ENCODE measurements at places on chromosomes 7 and 10. TPM values are rescaled to one million over a fixed set of nuclear protein-coding genes. Genes with fewer than 3 reads are reported as not detected.

The AS3MT gene
- 5.8 TPM for total RNA-seq

The CHN2 gene
- total RNA-seq = 29.7 TPM

The OPN1SW gene
- total RNA-seq = not detected

The CYP26C1 gene
- not detected for total RNA-seq

The SSC4D gene
- total RNA-seq = 2.8 TPM

The TRPV6 gene
- total RNA-seq = 0.19 TPM

The POLR2J2 gene
- 27.4 TPM for total RNA-seq

The HABP2 gene
- total RNA-seq = 0.88 TPM

GRCh38 chr7:149196151-149196704 is 882 bp downstream of the ZNF282 start:
- DNase-seq = no peak
- peaks cover 14% of the 10 kb centered on the region for H3K4me1 ChIP-seq
- H3K27ac ChIP-seq = peak overlapping the region; percentile 82
- peak overlapping the region; percentile 84 for H3K4me3 ChIP-seq
- no peaks in the 10 kb centered on the region for H3K36me3 ChIP-seq

DNA sequence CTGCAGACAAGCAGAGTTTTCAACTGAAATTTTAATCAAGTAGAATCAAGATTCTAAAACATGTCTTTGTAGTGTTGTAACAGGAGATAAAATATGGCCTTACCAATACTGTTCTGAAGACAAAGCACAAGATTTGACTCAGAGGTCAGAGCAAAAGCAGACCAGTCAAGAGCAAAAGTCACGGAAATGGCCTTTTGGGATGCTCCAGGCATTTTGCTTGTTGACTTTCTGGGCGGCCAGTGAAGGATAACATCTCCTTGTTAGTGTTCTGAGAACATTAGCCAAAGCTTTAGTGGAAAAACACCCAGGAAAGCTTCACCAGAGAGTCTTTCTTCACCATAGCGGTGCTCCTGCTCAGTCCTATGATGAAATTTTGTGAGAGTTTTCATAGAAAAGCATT is 590.6 kb downstream of the ARL4A start:
- no peak overlapping the region for H3K4me3 ChIP-seq
- no peak overlapping the region for H3K27ac ChIP-seq
- DNase-seq = no peak
- no peaks in the 10 kb centered on the region for H3K27me3 ChIP-seq

DNA sequence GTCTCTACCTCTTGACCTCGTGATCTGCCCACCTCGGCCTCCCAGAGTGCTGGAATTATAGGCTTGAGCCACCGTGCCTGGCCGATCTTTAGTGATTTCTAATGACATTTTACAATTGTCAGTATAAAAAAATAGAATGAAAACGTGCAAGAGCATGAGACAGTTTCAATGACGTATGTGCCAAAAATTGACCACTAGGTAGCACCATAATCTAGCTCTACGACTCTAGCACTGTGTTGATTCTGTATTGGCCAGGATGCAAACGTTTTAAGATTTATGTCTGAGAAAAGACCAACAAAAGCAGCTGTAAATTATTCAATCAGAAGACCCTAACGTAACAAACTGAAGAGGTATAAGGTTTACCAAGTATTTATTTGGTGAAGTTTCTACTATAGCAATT is 25.4 kb upstream of the EXOC6 start:
- H3K4me1 ChIP-seq = no peaks in the 10 kb centered on the region
- no peaks in the 10 kb centered on the region for H3K36me3 ChIP-seq
- no peak overlapping the region for H3K27ac ChIP-seq
- no peak overlapping the region for H3K4me3 ChIP-seq
- no peaks in the 10 kb centered on the region for H3K27me3 ChIP-seq

DNA sequence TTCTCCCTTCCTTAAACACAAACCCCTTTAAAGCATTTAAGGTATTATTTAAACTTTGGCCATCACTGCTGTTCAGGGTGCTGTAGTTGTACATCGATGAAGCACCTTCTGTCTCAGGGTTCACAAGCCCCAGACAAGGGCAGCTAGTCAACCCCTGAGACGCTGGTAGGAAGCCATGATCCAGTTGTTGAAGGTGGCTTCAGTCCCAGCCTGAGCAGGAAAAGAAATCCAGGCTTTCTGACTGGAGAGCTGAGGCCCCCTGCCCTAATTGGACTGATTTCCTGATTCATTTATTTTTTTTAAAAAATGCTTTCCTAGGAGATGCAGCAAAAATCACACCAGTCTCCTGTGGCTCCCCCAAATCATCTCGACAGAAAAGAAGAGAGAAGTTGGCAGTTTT is 15.8 kb downstream of the CPA1 start:
- H3K27me3 ChIP-seq = no peaks in the 10 kb centered on the region
- H3K27ac ChIP-seq = no peak overlapping the region
- DNase-seq = no peak
- no peaks in the 10 kb centered on the region for H3K36me3 ChIP-seq
- H3K4me3 ChIP-seq = no peak overlapping the region

- H3K36me3 ChIP-seq = no peaks in the 10 kb centered on the region
- H3K27ac ChIP-seq = no peak overlapping the region
- no peak for DNase-seq
- H3K4me1 ChIP-seq = no peaks in the 10 kb centered on the region
These were observed 262.1 kb downstream of the SKIDA1 start for GRCh38 chr10:21263263-21263803.

- peaks cover 6% of the 10 kb centered on the region for H3K4me1 ChIP-seq
- DNase-seq = peak; percentile 65
- peak overlapping the region; percentile 3 for H3K4me3 ChIP-seq
- H3K27ac ChIP-seq = peak overlapping the region; percentile 74
- no peaks in the 10 kb centered on the region for H3K36me3 ChIP-seq
These were observed 66.4 kb upstream of the STRIP2 start for GRCh38 chr7:129367700-129368388.

- no peaks in the 10 kb centered on the region for H3K27me3 ChIP-seq
- no peaks in the 10 kb centered on the region for H3K36me3 ChIP-seq
- no peak overlapping the region for H3K4me3 ChIP-seq
- H3K27ac ChIP-seq = no peak overlapping the region
- DNase-seq = no peak
These were observed 260.1 kb downstream of the SNX10 start for GRCh38 chr7:26551740-26552139.

DNA sequence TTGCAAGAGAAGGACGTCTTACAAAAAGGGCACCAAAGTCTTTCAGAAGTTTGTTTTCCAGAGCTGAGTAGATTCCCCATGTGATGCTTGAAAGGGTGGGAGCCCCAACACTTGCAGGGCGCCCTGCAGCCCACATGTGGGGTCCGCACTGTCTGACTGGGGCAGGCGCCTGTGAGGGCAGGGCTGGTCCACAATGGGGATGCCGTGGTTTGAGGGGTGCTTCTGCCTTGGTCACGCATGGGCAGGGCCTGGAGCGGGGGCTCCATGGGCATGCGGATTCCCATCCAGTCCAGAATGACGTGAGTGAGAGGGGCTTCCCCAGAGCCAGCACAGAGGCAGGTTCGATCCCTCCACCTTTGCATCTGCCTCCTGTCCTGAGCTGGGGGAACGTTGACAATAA is 101.5 kb upstream of the SHH start:
- no peak for DNase-seq
- H3K36me3 ChIP-seq = no peaks in the 10 kb centered on the region
- H3K4me1 ChIP-seq = no peaks in the 10 kb centered on the region
- H3K27me3 ChIP-seq = no peaks in the 10 kb centered on the region
- no peak overlapping the region for H3K27ac ChIP-seq
- H3K4me3 ChIP-seq = no peak overlapping the region

- no peak for DNase-seq
- H3K4me1 ChIP-seq = no peaks in the 10 kb centered on the region
- no peaks in the 10 kb centered on the region for H3K36me3 ChIP-seq
- no peak overlapping the region for H3K27ac ChIP-seq
- no peak overlapping the region for H3K4me3 ChIP-seq
- no peaks in the 10 kb centered on the region for H3K27me3 ChIP-seq
These were observed 6.3 kb upstream of the TBX20 start for GRCh38 chr7:35260246-35260645.

DNA sequence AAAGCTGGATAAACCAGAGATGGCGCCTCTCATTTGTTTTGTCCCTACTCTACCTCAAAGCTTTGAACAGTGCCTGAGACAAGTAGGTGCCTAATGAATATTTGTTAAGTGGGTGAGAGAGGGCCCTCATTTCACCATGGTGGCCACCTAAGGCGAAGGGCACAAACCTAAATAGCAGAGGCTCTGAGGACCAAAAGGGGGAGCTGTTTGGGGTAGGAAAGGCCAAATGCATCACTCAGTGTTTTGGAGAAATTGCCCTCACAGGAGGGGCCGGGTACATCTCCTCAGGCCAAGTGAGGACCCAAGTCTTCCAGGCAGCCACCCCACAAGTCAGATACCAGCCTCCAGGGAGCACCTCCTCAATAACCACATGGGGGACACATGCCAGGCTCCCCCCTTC is 14.0 kb downstream of the IMPDH1 start:
- no peak overlapping the region for H3K4me3 ChIP-seq
- no peaks in the 10 kb centered on the region for H3K36me3 ChIP-seq
- no peaks in the 10 kb centered on the region for H3K4me1 ChIP-seq
- H3K27me3 ChIP-seq = no peaks in the 10 kb centered on the region

All from Peyer's patch (tissue), 4 donors.